ENCODE measurements at places on chromosomes 2 and 18. TPM values are rescaled to one million over a fixed set of nuclear protein-coding genes. Genes with fewer than 3 reads are reported as not detected.

- no peak for DNase-seq
Observed at GRCh38 chr18:7452331-7452730, 114.8 kb upstream of the PTPRM start.

SOX11 gene
- 20.1 TPM for polyA plus RNA-seq

SEMA4F gene
- polyA plus RNA-seq: 6.2 TPM

FAM237A gene
- not detected for polyA plus RNA-seq

GRCh38 chr2:75319951-75320350, 120.6 kb upstream of the TACR1 start:
- no peak for DNase-seq

DNA sequence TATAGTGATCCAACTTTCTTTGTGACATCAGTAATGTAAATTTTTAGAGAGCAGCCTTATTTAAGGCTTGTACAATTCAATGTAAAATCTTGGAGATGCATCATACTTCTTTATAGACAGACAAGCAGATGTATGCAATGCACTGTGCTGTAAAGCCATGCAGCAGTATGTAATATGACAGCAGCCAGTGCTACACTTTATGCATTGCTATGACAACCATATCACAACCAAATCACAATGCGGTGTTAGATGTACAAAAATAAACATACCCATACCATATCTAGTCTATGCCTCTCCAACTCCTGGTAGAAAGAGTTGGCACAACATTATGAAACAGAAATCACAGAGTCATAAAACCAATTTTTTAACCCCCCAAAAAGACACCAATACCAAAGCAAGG, 110.3 kb upstream of the WDSUB1 start:
- no peak for DNase-seq

GULP1 gene
- 65.7 TPM for polyA plus RNA-seq

TTN gene
- polyA plus RNA-seq: 0.96 TPM
